DMS 273 treated with DMSO at 0.1 percent for 48 hours (cell line): ENCODE measurements at places on chromosomes 3 and 15.

GRCh38 chr3:39809181-39809994 lies at the start of gene MYRIP:
TSS of gene MYRIP (plus strand) at chr3:39809609. CDS start at chr3:39900817, 91,208 bp downstream.
- peak; percentile 25 for DNase-seq

- no peak for DNase-seq
Measured at GRCh38 chr3:191235331-191236314, 36.6 kb downstream of the OSTN start.

DNA sequence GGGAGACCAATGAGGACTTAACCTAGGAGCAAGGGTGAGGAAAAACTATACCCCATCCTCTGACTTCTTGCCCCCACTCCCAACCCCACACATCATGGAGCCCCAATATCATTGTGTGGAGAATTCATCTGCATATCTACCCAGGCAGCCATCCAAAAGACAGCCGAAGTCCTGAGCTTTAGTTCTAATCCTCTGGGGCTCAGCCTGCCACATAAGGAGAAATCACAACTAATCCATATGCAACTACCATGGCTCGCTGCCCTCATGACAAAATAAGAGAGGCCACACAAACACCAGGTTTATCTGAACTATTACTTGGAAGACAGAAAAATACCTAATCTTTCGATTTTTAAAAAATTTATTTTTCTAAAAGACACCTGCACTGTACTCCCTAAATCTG lies 17.7 kb downstream of the HEXA start:
- no peak for DNase-seq

DNA sequence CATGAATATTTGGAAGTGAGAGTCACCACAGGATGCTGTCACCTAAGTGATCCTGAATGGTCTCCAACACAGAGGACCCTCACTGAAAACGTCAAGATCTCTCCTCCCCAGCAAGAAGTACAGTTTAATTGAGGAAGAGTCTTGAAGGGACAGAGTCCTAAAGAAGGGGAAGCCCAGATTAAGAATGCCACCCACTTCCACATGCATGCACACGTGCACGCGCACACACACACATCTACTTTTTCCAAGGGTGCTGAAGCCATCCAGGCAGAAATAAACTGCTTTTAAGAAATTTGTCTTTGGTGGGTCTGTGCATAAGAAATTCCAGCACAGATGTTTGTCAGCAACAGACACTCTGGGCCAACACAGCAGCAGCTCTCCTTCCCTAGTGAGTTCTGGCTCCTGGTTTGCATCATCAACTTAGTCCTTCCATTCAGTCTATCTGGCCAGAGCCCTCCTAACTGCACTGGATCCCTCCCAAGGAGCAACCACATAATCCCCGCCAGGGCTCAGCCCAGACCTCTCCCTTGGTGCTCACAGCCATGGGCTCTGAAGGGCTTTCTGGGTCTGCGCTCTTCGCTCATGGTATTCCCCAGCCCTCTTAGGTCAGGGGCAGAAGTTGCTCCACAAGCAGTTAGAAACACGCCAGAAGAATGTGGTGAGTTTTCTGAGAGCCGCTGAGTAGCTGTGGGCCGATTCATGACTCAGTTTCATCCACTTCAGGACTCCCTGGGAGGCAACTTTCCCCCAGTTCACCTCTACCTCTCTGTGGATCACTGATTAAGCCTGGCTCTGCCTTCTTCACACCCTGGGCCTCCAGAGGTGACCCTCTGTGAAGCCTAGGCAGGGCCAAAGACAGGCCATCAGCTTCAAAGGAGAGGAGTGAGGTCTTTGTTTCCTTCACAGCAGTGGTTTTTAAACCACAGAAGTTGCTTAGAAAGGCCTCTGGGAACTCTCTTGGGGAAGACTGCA lies 132.6 kb upstream of the LIPC start:
- no peak for DNase-seq

DNA sequence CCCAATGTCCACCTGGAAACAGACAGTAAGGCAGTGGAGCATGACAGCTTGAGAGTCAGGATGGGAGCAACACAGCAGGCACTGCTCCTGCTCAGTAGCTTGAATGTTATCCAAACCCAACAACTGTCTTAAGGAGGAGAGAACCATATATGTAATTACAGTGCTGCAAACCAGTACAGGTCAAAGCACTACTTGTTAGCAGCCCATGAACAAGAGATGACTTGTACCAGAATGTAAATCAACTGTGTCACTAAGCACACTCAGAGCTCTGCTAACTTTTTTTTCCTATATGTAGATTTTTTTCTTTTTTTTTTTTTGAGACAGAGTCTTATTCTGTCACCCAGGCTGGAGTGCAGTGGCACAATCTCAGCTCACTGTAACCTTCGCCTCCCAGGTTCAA lies 87.1 kb downstream of the ANO10 start:
- no peak for DNase-seq
